ENCODE measurements at places on chromosomes 3 and 15. TPM values are rescaled to one million over a fixed set of nuclear protein-coding genes. Genes with fewer than 3 reads are reported as not detected.

AHSG gene
- not detected for total RNA-seq

ISLR gene
- 0.07 TPM for total RNA-seq

LRRC31 gene
- not detected for total RNA-seq

CHRNA5 gene
- total RNA-seq, result 19.1 TPM

ZCWPW2 gene
- 0.13 TPM for total RNA-seq

GNAI2 gene
- total RNA-seq, result 492 TPM

IL12A gene
- 0.65 TPM for total RNA-seq

CLRN1 gene
- total RNA-seq, result not detected

CYP8B1 gene
- total RNA-seq, result not detected

EPHA6 gene
- total RNA-seq, result not detected

RASGRF1 gene
- total RNA-seq, result not detected

CAV3 gene
- total RNA-seq, result not detected

SLC12A8 gene
- 0.80 TPM for total RNA-seq

ATP13A5 gene
- not detected for total RNA-seq

RMDN3 gene
- total RNA-seq, result 28.3 TPM

COL8A1 gene
- 156 TPM for total RNA-seq

ABCC5 gene
- total RNA-seq, result 24.5 TPM

IGSF10 gene
- total RNA-seq, result not detected

CLDN1 gene
- total RNA-seq, result 0.27 TPM

SPATA12 gene
- total RNA-seq, result 0.07 TPM

ERC2 gene
- 2.8 TPM for total RNA-seq

SH2D7 gene
- not detected for total RNA-seq

PLS1 gene
- total RNA-seq, result 2.4 TPM

RASGRP1 gene
- 0.13 TPM for total RNA-seq

RLBP1 gene
- total RNA-seq, result not detected
